8988T (cell line): ENCODE measurements at places on chromosomes 11 and 22.

DNA sequence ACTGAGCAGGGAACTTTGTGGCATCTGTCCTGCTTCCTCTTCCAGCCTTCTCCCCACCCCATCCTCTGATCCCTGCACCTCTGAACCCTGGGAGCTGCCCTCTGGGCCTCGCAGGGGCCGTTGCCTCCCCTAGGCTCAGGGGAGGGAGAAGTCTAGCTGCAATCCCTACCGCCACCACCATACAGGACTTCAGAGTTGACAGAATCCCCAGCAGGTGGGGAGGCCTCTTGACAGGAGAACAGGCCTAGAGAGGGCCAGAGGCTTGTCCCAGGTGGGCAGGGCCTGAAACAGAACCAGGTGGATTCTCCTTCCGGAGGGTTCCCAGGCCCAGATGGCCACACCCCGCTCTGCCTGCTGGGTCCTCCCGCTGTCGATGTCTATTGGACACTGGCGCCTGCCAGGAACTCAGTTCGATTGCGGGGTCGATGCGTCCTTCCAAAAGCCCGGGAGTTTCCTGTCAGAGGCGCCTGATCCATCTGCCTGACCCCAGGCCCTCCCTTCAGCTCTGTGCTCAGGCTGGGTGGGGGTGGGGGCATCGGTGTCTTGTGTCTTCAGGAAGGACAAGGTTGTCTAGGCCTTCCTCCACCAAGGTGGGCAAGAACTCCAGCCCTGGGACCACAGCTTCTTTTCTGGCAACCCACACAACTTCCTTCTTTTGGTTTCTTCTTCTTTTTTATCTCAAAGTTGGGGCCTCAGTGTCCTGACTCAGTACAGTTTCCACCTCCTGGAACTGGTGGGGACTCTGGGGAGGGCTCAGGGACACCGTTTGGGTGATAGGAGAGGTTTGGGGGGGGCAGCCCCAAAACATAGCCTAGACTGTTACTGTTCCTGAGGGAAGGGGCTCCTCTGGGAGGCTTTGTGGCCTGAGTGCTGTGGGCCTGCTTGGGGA lies 6.4 kb downstream of the STARD10 start:
- peak; percentile 86 for DNase-seq

GRCh38 chr11:119157063-119157462 lies 8.2 kb downstream of the ABCG4 start:
- DNase-seq = no peak

DNA sequence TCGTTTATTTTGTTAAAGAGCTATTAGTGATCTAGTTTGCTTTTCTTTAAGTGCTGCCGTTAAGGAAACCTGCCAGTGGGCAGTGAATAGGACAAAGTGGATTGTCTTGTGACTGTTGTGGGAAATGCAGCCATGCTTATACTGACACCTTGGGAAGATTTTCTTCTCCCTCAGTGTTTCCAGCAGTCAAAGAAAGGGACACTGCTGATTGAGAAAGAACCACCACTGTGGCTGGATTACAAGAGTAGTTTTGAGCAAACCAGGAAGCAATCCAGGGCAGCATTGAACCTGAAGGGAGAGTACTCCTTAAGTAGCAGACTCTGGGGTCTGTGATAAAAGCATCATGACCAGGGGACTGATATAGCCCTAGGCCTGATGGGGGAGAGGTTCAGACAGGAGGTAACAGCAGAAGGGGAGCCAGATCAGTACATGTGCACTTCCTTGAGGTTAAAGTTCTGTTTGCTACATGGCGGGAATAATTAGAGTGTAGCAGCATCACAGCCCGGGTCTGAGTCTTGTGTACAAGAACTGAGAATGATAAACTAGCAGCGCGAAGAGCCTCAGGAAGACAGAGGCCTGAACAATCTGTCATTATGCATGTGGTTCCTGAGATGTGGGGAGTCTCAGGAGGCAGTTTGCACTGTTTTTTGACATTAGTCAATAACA lies 167.8 kb downstream of the C11orf91 start:
- no peak for DNase-seq

GRCh38 chr11:12416552-12416951 lies 39.2 kb downstream of the PARVA start:
- no peak for DNase-seq

- DNase-seq = no peak
Observed at GRCh38 chr22:46573781-46574437, 36.5 kb upstream of the CELSR1 start.

DNA sequence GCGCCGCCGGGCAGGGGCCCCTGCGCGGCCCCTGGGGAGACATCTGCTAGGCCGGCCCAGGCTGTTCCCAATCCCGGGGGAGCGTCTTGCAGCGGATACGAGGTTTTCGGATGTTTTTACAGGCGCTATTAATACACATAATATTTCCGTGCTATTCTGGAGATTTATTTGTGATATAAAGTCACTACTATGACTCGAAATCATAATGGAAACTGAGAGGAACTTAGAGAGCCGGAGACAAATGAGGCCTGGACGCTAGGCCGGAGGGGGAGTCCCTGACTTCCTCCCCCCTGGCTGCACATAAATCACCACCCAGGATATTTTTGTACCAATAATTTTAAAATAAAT lies 91.7 kb upstream of the ANO1 start:
- no peak for DNase-seq

- no peak for DNase-seq
Observed at GRCh38 chr11:31953803-31954327, 137.0 kb upstream of the RCN1 start.

GRCh38 chr11:35138943-35139721 lies at the start of gene CD44:
Gene CD44 (plus strand): TSS chr11:35139171. CDS start chr11:35139304, 133 bp downstream.
- DNase-seq = peak; percentile 79

DNA sequence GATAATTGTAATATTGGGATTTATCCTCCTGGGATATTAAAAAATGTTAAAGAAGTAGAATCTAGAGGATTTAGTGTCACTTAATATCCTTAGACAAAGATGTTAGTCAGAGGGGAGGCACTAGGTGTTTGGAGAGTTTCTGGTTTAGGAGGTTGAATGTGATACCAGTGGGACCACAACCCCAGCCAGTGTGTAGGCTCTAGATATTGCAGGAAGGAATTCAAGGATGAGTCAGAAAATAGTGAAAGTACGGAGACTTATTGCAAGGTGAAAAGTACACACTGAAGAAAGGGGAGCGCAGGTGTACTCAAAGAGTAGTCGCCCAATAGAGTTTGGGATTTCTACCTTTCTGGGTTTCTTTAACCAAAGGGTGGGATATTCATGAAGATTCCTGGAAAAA lies 5.7 kb upstream of the TMEM41B start:
- no peak for DNase-seq

- no peak for DNase-seq
Observed at GRCh38 chr11:111018566-111018965, 227.0 kb upstream of the POU2AF2 start.

GRCh38 chr11:83826078-83826477 lies 539.9 kb upstream of the CCDC90B start:
- DNase-seq = no peak

- DNase-seq = no peak
Observed at GRCh38 chr22:43129426-43130425, 13.5 kb downstream of the MCAT start.

- no peak for DNase-seq
Observed at GRCh38 chr11:95650276-95650675, 139.3 kb downstream of the FAM76B start.

DNA sequence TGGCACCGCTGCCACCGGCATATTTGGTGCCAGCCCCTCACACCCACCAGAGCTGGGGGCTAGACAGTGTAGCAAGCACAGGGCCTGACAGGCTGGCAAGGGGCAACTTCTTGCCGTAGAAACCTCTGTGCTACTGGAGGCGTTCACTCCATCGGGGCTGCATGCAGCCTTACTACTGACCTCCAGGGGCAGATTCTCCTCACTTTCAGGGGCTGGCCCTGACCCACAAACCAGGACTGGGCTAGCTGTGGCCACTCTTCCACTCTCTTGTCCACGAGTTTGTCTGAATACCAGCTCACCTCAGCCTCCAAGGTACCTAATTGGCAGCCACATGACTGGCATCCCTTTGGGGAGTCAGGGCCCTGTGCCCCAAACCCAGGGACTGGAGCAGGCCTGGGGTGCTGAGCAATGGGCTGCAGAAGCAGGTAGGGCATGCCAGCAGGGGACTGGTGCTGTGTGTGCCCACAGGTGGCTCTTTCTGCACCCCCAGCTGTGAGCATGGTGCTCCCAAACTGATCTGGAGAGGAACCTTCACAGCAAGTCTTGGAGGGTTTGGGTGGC lies 2.1 kb upstream of the LMO1 start:
- peak; percentile 85 for DNase-seq

GRCh38 chr22:39820256-39820655 lies 73.3 kb downstream of the ENTHD1 start:
- DNase-seq = peak; percentile 20

GRCh38 chr11:37946155-37946766 lies 1348.2 kb upstream of the RAG2 start:
- no peak for DNase-seq

DNA sequence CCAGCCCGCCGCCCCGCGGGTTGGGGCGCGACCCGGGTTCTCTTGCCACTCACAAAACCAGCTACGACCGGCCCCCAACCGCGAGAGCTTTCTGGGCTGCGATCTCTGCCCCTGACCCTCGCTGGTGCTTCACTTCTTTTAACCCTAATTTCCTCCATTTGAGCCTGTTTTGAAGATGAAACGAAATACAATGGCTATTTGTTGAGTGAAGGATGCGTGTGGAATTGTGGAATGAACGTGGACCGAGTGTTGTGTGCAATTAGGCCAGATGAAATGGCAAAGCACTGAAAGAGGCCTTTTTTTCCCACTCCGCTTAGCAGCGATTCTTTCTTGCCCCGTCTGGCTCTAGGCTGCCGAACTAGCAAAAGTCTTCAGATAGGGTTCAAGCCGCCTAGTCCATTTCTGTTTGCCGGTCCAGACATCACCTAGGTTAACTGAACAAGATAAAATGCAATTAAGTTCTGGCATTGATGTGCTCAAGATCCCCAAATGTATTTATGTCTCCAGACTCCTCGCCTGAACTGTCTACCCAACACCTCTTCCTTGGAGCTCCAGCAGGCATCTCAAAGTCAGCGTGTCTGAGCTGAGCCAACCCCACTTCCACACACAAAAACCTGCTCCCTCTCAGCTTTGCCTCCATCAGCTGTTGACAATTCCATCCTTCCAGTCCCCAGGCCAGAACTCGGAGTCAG lies 471 bp upstream of the TMEM184B start:
- DNase-seq = no peak

DNA sequence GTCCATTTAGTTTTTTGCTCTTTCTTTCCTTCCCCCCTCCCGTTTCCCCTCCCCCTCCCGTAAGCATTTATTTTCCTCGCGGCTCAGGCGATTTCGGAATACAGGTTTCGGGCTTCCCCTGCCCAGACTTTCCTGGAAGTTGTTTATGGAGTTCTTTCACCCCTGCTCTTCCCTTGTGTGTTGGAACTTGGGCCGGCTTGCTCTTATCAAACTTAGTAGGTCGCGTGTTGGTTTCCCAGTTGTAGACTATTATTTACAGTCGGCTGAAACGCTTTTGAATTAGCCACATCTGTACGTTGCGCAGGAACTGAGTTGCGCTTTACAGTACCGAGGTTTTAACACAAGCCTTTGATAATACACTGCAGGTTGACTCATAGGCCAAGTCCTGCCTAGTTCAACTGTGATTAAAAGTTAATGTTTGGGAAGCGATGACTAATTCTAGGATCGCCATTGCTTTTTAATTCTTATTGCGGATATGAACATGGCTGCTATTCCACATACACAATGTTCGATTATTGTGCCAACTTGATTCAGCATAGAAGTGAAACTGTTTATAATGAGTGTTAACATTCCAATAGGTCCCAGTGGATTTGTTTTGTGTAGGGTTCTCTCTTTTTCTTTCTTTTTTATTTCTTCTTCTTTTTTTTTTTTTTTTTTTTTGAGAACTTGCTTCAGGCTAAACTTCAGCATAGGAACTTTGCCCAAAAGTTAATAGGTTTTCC lies 1.7 kb downstream of the YAP1 start:
- no peak for DNase-seq

- DNase-seq = no peak
Observed at GRCh38 chr11:106202935-106203620, 125.6 kb downstream of the AASDHPPT start.

DNA sequence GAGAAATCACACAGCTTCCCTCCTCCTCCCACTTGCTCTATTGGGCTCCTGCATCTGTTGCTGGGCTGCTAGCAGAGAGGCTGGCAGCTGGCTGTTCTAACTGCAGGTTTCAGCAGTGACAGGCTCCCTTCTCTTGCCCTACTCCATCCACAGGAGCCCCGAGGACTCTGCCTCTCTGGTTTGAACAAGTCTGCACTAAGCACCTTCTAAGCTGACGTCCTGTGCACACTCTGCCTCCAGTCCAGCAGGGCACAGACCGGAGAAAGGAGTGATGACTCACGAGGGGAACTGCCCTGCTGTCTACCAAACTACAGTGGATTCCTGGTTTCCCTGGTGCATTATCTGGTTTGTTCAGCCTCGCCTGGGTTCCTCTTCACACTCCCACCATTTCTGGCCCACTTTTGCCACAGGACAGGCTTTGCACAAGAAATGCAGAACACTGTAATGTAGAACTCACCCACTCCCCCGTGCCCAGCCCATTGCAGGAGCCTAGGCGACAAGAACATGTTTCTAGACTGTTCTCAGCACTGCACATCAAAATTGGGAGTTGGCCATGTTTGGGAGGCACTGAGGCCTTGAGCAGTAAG lies 26.0 kb downstream of the IL10RA start:
- no peak for DNase-seq

DNA sequence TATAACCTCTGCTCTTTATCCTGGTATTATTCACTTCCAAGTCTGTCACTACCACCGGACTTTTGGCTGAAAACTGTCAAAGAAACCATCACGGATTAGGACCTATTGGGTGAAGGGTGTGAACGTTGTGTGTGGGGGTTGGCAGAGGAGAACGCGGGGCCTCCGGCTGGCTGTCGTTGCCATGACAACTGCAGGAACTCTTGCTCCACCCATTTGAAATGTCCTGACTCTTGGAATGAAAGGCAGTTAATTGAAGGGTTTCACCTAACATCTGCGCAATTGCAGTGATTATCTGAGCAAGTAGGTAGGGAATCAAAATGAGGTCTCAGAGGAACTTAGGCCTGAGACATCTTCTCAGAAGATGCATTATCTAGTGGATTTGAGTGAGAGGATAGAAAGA lies 60.9 kb upstream of the CLMP start:
- no peak for DNase-seq

- no peak for DNase-seq
Observed at GRCh38 chr11:132559331-132560036, 972.8 kb downstream of the OPCML start.

- DNase-seq = no peak
Observed at GRCh38 chr11:101523634-101524260, 60.1 kb downstream of the TRPC6 start.

- peak; percentile 40 for DNase-seq
Observed at GRCh38 chr11:73398132-73398526, 21.9 kb downstream of the RELT start.

GRCh38 chr11:124277804-124278203 lies 21.6 kb downstream of the OR8G5 start:
- no peak for DNase-seq

GRCh38 chr11:113563766-113564526 lies 88.7 kb upstream of the DRD2 start:
- no peak for DNase-seq

DNA sequence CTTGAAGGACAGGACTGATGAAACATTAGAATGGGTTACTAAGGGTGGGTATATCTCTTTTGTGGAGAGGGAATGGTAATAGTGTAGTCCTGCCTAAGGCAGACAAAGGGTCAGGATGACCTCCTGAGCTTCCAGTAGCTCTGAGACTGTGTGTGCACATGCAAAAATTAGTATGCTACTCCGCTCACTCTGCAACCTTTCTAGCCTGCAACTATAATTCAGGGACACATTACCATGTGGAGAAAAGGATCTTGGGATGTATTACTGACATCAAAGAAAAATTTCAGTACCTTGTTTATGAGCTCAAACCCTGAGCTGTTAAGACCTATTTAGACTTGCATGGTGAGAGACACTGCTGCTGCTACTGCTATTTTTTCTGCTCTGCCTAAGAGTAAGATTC lies 25.4 kb downstream of the LARGE2 start:
- DNase-seq = no peak
